ENCODE measurements at places on chromosomes 13 and 19.
A peak's percentile ranks its signal among the peaks of the same experiment; 100 is the strongest.

GRCh38 chr19:48611872-48612271 lies 3.0 kb downstream of the FAM83E start:
- DNase-seq = no peak

- no peak for DNase-seq
Measured at GRCh38 chr19:48069435-48069834, 25.6 kb upstream of the CABP5 start.

GRCh38 chr13:111241006-111241755 lies 79.3 kb upstream of the TEX29 start:
- no peak for DNase-seq

DNA sequence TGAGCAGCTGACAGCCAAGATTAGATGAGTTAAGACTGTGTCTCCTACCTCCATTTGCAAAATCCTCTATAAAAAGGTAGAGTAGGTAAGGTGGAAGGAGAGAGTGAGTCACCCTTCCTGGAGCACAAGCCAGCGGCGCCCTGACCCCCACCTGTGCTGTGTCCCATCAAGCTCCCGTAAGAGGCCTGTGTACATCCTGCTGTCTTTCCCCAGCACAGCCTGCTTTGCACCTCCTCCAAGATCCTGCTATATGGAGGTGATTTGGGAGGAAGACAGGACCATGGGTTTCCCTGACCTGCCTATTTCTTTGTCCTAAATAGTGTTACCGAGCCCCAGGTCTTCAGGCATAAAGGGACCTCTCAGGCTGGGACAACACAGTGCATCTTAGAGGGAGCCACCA lies 62.3 kb upstream of the UQCRFS1 start:
- no peak for DNase-seq

DNA sequence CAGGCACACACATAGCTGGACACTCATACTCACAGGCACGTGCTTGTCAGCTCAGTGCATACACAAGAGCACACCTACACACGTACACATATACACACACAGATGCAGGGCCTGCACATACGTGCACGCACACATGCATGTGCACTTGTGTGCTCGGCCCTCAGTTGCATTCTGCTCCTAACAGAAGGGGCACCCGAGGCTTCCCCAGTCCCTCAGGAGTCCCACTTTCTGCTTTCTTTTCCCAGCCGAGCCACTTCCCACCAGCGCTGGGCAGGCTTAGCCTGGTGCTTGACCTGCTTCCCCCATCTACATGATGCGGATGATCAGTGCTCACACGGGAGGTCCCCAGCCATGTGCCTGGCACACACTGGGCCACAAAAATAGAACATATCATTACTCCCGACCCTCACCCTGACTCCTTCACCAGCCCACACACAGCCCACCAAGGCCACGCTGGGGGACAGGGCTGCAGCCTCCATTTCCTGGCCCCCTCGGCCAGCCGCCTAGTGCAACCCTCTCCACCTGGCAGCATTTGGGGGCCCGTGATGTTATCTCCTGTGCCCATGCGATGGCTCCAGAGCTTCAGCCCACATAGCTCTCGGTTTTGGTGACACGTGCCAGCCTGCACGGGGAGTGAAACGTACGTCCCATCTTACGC lies 125.2 kb upstream of the SPACA7 start:
- peak; percentile 28 for DNase-seq

GRCh38 chr19:47032171-47032811 lies 12.7 kb downstream of the NPAS1 start:
- peak; percentile 45 for DNase-seq

- DNase-seq = no peak
Measured at GRCh38 chr13:79725841-79726240, 244.9 kb downstream of the NDFIP2 start.

- no peak for DNase-seq
Measured at GRCh38 chr13:73842626-73843025, 291.6 kb downstream of the KLF12 start.

GRCh38 chr13:39036212-39036611 lies 1.7 kb downstream of the PROSER1 start:
- DNase-seq = no peak
